ENCODE measurements at places on chromosomes 7 and 10. TPM values are rescaled to one million over a fixed set of nuclear protein-coding genes. Genes with fewer than 3 reads are reported as not detected.

- no peak overlapping the region for H3K27ac ChIP-seq
- peaks cover 4% of the 10 kb centered on the region for H3K27me3 ChIP-seq
- DNase-seq, result no peak
- H3K4me3 ChIP-seq, result no peak overlapping the region
- H3K36me3 ChIP-seq, result no peaks in the 10 kb centered on the region
- no peaks in the 10 kb centered on the region for H3K4me1 ChIP-seq
Measured at GRCh38 chr10:131464789-131465188, 153.3 kb upstream of the TCERG1L start.

Gene ZNF775
- 2.6 TPM for total RNA-seq

Gene ADRA2A
- 3.9 TPM for total RNA-seq

Gene KCP
- total RNA-seq, result 0.19 TPM

GRCh38 chr7:21543528-21544302 lies 876 bp downstream of the DNAH11 start:
- H3K4me1 ChIP-seq, result no peaks in the 10 kb centered on the region
- H3K36me3 ChIP-seq, result no peaks in the 10 kb centered on the region
- no peak for DNase-seq

- H3K27ac ChIP-seq, result no peak overlapping the region
- no peak overlapping the region for H3K4me3 ChIP-seq
- no peaks in the 10 kb centered on the region for H3K27me3 ChIP-seq
- H3K36me3 ChIP-seq, result peaks cover 61% of the 10 kb centered on the region
- no peaks in the 10 kb centered on the region for H3K4me1 ChIP-seq
Measured at GRCh38 chr10:70119623-70120022, 13.0 kb downstream of the AIFM2 start.

Gene MALRD1
- total RNA-seq, result 1.1 TPM

DNA sequence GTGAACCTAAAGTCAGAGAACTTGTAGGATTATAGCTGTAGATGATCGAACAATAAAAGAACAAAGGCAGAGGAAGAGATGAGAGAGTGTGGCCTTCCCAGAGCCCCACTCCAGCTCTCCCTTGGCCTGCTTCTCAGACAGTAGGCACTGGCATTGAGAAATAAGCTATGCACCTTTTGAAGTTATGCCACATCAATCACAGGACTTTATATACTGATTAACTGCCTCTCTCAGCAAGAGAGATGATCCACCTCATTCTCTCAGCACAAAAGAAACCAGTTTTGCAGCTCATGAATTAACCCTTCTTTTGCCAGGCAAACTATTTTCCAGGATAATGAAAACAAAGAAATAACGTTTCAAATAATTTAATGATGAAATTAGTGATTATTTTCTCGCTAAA lies 22.0 kb upstream of the CTTNBP2 start:
- no peaks in the 10 kb centered on the region for H3K4me1 ChIP-seq
- H3K27me3 ChIP-seq, result no peaks in the 10 kb centered on the region
- no peak overlapping the region for H3K27ac ChIP-seq
- DNase-seq, result no peak
- H3K36me3 ChIP-seq, result no peaks in the 10 kb centered on the region

Gene NFE2L3
- 0.75 TPM for total RNA-seq

Gene NXPH1
- total RNA-seq, result not detected

GRCh38 chr10:34249634-34250033 lies 565.5 kb downstream of the PARD3 start:
- H3K4me1 ChIP-seq, result peaks cover under 1% of the 10 kb centered on the region
- no peak overlapping the region for H3K4me3 ChIP-seq
- no peaks in the 10 kb centered on the region for H3K36me3 ChIP-seq
- no peak overlapping the region for H3K27ac ChIP-seq

GRCh38 chr7:25852939-25853271 lies 299.1 kb upstream of the NFE2L3 start:
- no peaks in the 10 kb centered on the region for H3K36me3 ChIP-seq
- peak overlapping the region; percentile 86 for H3K27ac ChIP-seq
- no peak for DNase-seq
- H3K4me1 ChIP-seq, result peaks cover 23% of the 10 kb centered on the region
- H3K27me3 ChIP-seq, result peaks cover 50% of the 10 kb centered on the region

- DNase-seq, result no peak
- H3K36me3 ChIP-seq, result no peaks in the 10 kb centered on the region
- no peak overlapping the region for H3K4me3 ChIP-seq
- peaks cover 4% of the 10 kb centered on the region for H3K27me3 ChIP-seq
- peaks cover 7% of the 10 kb centered on the region for H3K4me1 ChIP-seq
Measured at GRCh38 chr10:30709229-30709628, 79.7 kb upstream of the LYZL2 start.

DNA sequence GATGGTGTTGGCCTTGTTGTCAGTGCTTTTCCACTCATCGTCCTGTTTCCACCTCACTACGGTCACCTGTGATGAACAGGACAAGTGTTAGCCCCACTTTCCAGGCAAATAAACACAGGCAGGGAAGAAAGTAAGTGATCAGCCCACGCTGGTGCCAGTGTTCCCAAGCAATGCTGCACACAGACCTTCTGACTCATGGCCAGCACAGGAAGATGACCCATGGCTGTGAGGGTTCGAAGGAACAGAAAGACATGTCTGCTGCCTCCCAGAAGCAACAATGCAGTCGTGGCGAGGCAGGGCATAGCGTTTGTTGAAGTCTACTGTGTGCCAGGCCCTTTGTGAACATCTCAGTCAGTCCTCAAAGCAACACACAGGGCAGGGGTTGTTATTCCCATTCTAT lies 35.7 kb downstream of the SLC29A3 start:
- DNase-seq, result no peak
- H3K4me1 ChIP-seq, result no peaks in the 10 kb centered on the region
- H3K27ac ChIP-seq, result no peak overlapping the region
- H3K27me3 ChIP-seq, result no peaks in the 10 kb centered on the region

- no peaks in the 10 kb centered on the region for H3K36me3 ChIP-seq
- H3K4me1 ChIP-seq, result peaks cover 35% of the 10 kb centered on the region
- H3K27me3 ChIP-seq, result no peaks in the 10 kb centered on the region
Measured at GRCh38 chr7:112162142-112162766, 43.9 kb downstream of the DOCK4 start.

- H3K4me3 ChIP-seq, result no peak overlapping the region
- H3K27ac ChIP-seq, result no peak overlapping the region
- H3K4me1 ChIP-seq, result peaks cover 26% of the 10 kb centered on the region
- DNase-seq, result no peak
Measured at GRCh38 chr7:22250390-22250789, 106.6 kb downstream of the RAPGEF5 start.

Gene RNF148
- 0.29 TPM for total RNA-seq

GRCh38 chr7:7157177-7157886 lies 25.0 kb upstream of the C1GALT1 start:
- no peak overlapping the region for H3K27ac ChIP-seq
- no peak for DNase-seq
- H3K27me3 ChIP-seq, result no peaks in the 10 kb centered on the region
- peak overlapping the region; percentile 43 for H3K4me3 ChIP-seq
- H3K4me1 ChIP-seq, result no peaks in the 10 kb centered on the region
- H3K36me3 ChIP-seq, result no peaks in the 10 kb centered on the region

GRCh38 chr7:96578606-96579005 lies 131.0 kb downstream of the SEM1 start:
- no peak for DNase-seq
- no peak overlapping the region for H3K4me3 ChIP-seq
- no peak overlapping the region for H3K27ac ChIP-seq
- H3K4me1 ChIP-seq, result no peaks in the 10 kb centered on the region

GRCh38 chr7:106238830-106239229 lies 46.0 kb downstream of the NAMPT start:
- H3K27me3 ChIP-seq, result no peaks in the 10 kb centered on the region
- no peak for DNase-seq
- H3K36me3 ChIP-seq, result no peaks in the 10 kb centered on the region
- peak overlapping the region; percentile 22 for H3K27ac ChIP-seq
- no peak overlapping the region for H3K4me3 ChIP-seq

GRCh38 chr7:117493460-117493859 lies 13.6 kb downstream of the CFTR start:
- no peak overlapping the region for H3K4me3 ChIP-seq
- H3K4me1 ChIP-seq, result no peaks in the 10 kb centered on the region
- H3K36me3 ChIP-seq, result no peaks in the 10 kb centered on the region
- H3K27me3 ChIP-seq, result no peaks in the 10 kb centered on the region
- DNase-seq, result no peak
- no peak overlapping the region for H3K27ac ChIP-seq

- H3K27ac ChIP-seq, result no peak overlapping the region
- H3K4me1 ChIP-seq, result no peaks in the 10 kb centered on the region
- DNase-seq, result no peak
Measured at GRCh38 chr10:16887565-16887964, 70.3 kb upstream of the RSU1 start.

- H3K27me3 ChIP-seq, result no peaks in the 10 kb centered on the region
- no peak overlapping the region for H3K4me3 ChIP-seq
- H3K4me1 ChIP-seq, result no peaks in the 10 kb centered on the region
- no peak overlapping the region for H3K27ac ChIP-seq
Measured at GRCh38 chr10:97063983-97064837, 121.5 kb downstream of the SLIT1 start.

- H3K36me3 ChIP-seq, result no peaks in the 10 kb centered on the region
- no peak overlapping the region for H3K27ac ChIP-seq
- no peak for DNase-seq
- no peaks in the 10 kb centered on the region for H3K27me3 ChIP-seq
Measured at GRCh38 chr10:21202776-21203462, 305.8 kb upstream of the NEBL start.

Gene PNLIP
- total RNA-seq, result not detected

GRCh38 chr10:4590807-4591206 lies 235.2 kb upstream of the AKR1E2 start:
- H3K27ac ChIP-seq, result no peak overlapping the region
- no peak overlapping the region for H3K4me3 ChIP-seq
- H3K36me3 ChIP-seq, result no peaks in the 10 kb centered on the region
- H3K4me1 ChIP-seq, result no peaks in the 10 kb centered on the region

Gene IFIT5
- total RNA-seq, result 5.4 TPM

Gene PRLHR
- total RNA-seq, result not detected

DNA sequence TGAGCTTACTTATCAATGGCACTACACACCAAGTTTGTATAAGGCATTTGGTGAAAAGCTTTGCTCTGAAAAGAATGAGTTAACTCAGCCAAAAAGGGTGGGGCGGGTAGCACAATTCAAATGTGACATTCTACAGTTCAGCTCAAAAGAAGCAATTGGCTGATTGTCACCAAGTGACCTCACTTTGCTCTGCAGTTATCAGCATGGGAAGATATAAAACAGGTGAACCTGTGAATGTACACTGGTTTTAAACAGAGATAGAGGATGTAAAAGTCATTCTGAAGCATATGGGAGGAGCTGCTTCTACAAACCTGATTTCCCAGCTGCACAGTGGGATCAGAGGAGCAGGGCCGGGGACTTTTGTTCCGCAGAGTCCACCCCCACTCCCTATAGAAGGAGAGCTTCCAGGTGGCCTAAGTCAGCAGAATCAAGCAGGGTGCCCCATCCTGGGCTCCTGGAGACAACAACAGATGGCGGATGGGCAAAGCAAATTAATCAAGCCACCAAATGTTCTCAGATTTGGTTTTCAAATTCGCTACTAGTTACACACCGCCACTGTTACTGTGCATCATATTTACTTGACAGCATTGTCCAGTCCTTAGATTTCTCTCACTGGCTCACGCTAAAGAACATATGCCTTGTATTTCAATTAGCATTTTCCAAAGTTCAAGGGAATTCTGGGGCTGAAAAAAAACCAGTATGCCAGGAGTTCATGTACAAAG lies 27.5 kb upstream of the NPVF start:
- H3K36me3 ChIP-seq, result no peaks in the 10 kb centered on the region
- H3K4me1 ChIP-seq, result no peaks in the 10 kb centered on the region
- no peak overlapping the region for H3K27ac ChIP-seq
- H3K27me3 ChIP-seq, result no peaks in the 10 kb centered on the region
- DNase-seq, result no peak

Gene AHCYL2
- 6.5 TPM for total RNA-seq

All from heart left ventricle (tissue), 16 donors.